NB4 (cell line): ENCODE measurements at places on chromosomes 5 and 9.

GRCh38 chr9:127825319-127826051, 22.8 kb downstream of the FPGS start:
- peak; percentile 39 for DNase-seq

DNA sequence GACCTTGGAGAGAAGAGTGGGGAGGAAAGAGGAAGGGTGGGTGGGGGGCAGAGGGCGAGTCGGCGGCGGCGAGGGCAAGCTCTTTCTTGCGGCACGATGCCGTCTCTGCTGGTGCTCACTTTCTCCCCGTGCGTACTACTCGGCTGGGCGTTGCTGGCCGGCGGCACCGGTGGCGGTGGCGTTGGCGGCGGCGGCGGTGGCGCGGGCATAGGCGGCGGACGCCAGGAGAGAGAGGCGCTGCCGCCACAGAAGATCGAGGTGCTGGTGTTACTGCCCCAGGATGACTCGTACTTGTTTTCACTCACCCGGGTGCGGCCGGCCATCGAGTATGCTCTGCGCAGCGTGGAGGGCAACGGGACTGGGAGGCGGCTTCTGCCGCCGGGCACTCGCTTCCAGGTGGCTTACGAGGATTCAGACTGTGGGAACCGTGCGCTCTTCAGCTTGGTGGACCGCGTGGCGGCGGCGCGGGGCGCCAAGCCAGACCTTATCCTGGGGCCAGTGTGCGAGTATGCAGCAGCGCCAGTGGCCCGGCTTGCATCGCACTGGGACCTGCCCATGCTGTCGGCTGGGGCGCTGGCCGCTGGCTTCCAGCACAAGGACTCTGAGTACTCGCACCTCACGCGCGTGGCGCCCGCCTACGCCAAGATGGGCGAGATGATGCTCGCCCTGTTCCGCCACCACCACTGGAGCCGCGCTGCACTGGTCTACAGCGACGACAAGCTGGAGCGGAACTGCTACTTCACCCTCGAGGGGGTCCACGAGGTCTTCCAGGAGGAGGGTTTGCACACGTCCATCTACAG, 760 bp downstream of the NPR3 start:
- DNase-seq = no peak

- no peak for DNase-seq
These were observed 73.4 kb downstream of the SGCD start for GRCh38 chr5:156400231-156400986.

DNA sequence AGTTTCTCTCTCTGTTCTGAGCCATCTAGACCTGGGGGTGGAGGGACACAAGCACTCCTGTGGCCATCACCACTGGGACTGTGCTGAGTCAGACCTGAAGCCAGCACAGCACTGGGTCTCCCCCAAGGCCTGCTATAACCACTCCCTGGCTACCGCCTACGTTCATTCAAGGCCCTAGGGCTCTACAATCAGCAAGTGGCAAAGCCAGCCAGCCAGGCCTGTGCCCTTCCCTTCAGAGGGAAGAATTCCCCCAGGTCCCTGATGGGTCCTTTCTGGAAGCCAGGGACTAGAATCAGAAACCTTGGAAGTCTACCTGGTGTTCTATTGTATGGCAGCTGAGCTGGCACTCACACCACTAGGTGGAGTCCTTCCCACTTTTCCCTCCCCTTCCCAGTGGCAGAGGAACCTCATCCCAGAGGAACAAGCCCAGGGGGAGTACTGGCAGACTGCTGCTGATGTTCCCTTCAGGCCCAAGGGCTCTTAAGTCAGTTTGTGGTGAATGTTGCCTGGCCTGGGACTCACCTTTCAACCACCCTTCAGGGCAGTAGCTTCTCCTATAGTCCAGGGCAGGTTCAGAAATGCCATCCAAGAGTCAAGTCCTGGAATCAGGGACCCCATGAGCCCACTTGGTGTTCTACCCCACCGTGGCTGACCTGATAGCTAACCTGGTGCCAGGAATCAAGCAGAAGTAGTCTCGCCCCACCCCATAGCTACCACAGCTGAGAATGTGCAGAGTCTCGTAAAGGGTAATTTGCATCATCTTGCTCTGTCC, 20.0 kb downstream of the JMY start:
- DNase-seq = no peak

DNA sequence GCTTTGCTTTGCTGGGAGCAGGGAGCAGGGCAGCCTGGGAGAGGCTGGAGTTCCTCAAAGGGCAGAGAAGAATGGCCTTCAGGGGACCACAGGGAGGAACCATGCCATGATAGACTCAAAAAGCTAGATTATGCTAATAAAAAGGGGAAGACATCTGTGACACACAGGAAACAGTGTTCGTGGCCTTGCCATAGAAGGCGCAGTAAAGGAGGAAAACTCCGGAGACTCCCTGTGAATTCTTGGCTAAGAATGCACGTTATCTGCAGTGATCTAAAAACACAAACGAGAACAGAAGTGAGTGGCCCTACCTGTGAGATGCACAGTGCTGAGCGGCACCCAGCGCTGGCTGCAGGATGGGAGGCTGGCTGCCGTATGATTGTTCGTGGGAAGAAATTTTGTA, 15.9 kb upstream of the LTC4S start:
- peak; percentile 60 for DNase-seq

DNA sequence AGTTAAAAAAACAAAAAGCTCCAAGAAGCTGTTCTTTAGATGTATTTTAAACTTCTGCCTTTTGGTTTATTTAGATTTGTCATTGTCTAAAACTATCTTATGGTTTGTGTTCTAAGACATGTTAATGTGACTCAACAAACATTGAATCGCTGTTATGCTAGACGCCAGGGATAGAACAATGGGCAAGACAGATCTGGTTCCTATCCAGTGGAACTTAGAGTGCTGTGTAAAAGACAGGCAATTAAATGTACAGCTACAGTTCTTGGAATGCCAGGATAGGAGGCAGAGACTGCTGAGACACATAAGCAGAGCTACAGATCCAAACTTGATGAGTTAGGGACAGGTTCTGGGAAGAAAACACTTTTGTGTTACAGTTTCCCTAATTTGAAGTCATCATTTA, 22.4 kb downstream of the LYRM7 start:
- DNase-seq = no peak

DNA sequence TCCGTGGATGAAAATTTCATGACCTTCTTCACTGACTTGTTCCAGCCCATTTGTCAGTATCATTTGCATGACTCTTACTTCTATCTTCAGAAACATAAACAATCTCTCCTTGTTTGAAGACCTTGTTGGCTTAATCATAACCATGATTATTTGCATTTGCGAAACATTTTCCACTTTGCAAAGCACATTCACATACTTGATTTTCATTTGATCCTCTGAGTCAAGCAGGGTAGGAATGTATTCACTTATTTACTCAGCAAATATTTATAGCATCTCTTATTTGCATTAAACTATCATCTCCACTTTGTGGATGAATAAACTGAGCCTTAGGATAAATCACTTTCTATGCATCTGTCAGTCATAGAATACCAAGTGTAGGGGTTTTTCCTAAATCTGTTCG, 343.0 kb upstream of the SGCD start:
- DNase-seq = no peak

DNA sequence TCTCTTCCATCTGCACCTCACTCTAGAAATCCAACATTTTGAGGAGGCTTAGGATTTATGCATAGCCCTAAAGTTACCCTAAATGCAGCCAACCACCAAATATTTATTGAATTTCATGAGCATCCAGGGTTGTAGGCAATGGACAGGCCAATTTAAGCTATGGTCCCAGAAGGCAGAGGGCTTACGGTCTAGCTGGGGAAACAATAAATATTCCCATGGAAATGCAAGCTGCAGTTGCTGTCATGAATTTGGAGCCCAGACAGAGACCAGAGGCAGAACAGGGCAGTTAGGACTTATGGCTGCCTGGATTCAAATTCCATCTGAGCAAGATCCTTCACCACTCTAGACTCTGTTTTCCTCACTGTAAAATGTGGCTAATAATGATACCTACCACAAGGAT, 9.1 kb upstream of the INSYN2B start:
- DNase-seq = no peak

- DNase-seq = no peak
These were observed 324.0 kb downstream of the NDUFS4 start for GRCh38 chr5:53884417-53884816.

DNA sequence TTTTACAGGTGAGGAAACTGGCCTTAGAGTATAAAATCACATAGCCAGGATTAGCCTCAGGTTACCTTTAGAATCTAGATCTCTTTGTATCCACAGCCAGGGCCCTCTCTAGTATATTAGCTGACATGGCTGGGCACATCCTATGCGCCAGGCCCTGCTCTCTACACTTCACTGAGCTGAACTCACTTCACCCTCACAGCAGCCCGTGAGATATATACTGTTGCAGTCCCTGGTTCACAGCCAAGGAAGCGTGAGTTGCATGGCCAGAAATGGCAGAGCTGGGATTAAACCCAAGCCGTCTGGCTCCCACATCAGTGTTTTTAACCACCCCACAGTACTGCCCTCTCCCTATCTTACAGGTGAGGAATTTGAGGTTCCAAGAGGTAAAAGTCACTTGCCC, 58.4 kb downstream of the DAB2IP start:
- no peak for DNase-seq

DNA sequence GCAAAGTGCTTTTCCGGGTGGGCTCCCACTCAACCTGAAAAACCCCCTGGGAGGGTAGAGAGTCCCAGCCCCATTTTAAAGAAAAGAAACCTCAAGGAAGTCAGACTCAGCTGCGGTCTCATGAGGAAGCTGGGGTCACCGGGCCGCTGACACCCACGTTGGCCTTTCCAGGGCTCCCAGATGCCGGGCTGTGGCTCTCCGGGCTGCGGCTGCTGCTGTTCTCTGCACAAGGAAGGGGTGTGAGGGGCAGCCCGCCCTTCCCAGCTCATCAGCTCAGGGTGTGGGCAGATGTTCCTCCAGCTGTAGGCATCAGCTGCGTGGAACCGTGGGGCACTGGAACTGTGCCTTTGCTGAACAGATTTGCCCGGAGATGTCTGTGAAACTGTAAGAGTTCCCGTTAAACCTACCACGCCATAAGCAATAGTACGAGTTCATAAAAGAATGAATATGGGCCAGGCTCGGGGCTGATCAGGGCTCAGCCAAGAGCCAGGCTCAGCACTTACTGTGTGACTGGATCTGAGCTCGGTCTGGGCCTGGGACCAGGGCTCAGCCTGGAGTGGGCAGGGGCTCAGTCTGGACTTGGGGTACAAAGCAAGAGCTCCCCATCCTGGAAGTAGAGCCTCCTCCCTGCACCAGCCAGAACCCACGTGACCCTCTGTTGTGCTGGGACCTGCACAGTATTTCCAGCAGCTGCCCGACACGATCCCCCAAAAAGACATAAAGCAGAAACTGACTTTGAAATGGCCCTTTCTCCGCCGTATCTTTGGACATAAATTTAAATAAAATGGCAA, 130.2 kb upstream of the PPP1R26 start:
- no peak for DNase-seq

DNA sequence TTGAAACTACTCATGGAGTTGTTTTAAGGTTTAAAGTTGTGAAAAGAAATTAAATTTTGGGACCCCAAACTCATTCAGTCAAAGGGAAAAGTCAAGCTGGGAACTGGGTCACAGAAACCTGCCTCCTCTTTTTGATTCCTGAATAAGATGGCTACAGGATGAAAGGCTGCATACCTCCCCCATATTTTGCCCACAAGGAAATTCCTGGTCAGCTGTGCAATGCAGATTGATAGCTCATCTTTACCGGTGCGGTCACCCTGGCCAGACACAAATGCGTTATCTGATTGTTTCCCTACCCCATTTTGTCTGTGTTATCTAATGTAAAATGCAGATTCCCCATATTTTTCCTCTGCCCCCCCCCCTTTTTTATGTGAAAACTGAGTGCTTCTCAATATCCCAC, 1.3 kb downstream of the HAVCR2 start:
- peak; percentile 46 for DNase-seq

GRCh38 chr5:64834611-64835010, 65.9 kb downstream of the CWC27 start:
- DNase-seq = no peak

DNA sequence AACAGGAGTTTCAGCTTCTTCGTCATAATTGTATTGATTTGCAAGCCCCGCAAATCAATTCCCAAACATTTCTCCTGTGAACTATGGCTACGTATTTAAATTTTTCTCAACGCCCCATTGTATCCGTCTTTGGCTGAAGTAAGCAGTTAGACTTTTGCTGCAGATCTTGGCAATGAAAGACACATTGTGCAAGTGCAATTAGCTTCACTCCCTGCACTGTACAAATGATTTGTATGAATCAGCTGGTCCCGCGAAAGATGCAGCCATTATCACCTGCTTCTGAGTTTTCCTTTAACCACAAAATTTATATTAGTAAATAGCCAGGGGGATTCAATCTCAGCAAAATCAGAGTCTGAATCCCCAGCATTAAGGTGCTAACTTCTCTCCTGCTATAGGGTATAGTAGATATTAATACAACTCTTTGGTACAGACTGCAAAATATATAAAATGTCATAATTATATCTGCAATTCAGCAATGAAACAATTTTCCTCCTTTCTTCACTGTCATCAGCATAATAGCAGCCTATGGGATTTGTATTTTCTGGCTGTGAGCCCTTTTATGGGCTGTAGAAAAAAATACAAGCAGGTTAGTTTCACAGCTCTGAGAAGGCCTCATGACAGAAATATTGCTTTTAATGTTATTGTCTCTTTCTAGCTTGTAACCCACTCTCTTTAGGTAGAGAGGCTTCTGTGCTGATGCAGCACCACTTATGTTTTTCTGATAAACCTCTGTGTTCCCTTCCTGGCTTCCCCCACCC, 68.4 kb upstream of the SMARCA2 start:
- DNase-seq = no peak

DNA sequence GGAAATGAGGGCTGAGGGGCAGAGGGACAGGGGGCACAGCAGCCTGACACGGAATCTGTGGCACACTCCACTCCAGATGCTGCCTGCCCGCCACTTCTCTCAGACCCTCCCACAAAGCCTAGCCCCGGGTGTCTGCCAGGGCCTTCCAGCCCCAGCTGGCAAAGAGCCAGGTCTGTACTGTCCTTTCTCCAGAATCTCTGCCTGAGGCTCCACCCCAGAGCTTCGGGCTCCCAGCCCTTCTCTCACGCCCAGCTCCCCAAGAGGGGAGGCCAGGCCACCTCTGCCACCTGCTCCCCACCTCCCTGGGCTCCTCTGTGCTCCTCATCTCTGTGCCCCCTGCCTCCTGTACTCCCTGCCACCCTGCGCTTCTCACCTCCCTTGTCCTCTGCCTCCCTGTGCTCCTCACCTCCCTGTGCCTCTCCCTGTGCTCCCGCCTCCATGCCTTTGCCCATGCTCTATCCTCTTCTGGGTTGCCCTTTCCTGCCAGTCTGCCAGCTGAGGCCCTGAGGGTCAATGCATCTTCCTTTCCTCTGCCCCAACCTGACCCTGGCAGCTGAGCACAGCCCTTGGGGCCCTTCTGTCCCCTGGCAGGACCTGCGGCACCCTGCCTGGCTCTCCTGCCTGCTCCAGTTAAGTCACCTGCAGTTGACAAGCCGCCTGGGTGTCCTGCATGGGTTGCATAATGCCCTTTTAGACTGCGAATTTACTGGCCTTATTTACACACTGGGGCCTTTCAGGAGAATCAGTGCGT, 36.4 kb downstream of the RASGEF1C start:
- no peak for DNase-seq

DNA sequence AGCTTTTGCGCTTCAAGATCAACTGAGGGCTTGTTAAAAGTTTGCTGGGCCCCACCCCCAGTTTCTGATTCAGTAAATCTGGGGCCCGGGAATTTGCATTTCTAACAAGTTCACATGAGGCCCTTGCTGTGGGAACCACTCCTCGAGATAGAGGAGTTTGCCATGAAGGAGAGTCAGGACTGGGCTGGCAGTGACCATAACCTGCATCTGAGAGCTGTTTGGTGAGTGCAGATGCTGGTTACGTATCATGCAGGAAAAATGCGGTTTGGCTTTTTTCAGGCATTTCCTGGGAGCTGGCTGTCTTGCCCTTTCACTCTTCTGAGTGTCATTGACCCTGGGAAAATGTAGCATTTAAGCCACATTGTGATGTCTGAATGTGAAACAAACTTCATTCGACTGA, 9.4 kb upstream of the ANGPTL2 start:
- DNase-seq = no peak
